ENCODE measurements at places on chromosomes 2 and 18.
A peak's percentile ranks its signal among the peaks of the same experiment; 100 is the strongest.

GRCh38 chr2:238487134-238487533 is 60.4 kb downstream of the ASB1 start:
- DNase-seq: no peak

DNA sequence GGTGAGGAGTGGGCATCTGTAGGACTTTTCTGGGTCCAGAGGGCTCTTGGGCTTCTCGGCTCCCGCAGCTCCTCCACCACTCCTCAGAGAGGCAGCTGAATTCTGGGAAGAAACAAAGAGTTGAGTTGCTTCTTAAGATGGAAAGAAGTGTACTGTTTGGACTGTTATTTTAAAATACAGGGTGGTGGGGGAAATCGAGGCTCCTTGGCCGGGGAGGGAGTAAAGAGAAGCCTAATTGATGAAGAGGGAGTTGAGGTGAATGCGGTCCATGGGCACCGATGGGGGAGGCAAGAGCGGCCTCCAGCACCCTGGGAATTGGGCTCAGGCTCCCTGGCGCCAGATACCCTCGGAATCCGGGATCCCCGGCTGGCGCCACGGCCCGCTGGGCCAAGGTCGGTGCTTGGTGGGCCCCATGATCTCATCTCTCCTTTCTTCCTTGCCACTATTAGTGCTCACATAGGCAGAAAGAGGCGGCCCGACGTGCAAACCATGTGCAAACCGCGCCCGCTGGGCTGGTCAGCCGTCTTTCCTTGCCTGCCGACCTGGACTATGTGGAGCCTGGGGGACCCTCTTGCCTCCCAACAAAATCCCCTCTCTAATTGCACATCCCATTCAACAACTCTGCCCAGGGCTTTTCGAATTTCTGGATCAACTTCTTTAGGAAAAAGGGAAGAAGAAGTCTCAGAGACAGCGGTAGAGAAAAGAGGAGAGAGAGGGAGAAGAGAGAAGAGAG is 604 bp upstream of the SIX3 start:
- no peak for DNase-seq

GRCh38 chr18:67179726-67180125 is 336.8 kb downstream of the DSEL start:
- DNase-seq: no peak

DNA sequence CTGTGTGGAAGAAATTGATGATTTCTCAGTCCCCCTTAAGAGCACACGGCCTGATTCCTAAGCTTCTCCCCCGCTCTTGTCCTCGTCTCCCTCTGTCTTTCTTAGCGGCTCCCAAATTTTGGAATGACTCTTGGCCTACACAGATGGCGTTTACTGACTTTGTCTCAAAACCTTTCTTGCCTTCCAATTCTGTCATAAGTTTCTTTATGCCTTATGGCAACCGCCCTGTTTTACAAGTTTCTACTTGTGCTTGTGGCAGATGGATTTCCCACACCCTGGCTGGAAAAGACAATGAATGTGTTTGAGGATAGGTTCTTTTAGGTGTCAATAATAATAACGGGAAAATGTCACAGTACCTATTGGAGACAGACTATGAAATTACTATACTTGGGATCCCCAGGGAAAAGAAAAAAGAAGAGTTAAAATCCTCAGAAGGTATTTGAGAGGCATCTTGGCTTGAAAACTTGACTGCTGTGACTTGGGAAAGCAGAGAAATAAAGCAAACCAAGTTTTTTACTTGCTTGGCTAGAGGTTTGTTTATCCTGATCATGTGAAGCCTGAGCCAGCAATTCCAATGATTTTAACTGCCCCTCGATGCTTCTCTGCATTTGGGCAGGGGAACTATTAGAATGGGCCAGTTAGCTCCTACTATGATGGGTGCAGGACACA is 276.4 kb downstream of the HRH4 start:
- DNase-seq: no peak

DNA sequence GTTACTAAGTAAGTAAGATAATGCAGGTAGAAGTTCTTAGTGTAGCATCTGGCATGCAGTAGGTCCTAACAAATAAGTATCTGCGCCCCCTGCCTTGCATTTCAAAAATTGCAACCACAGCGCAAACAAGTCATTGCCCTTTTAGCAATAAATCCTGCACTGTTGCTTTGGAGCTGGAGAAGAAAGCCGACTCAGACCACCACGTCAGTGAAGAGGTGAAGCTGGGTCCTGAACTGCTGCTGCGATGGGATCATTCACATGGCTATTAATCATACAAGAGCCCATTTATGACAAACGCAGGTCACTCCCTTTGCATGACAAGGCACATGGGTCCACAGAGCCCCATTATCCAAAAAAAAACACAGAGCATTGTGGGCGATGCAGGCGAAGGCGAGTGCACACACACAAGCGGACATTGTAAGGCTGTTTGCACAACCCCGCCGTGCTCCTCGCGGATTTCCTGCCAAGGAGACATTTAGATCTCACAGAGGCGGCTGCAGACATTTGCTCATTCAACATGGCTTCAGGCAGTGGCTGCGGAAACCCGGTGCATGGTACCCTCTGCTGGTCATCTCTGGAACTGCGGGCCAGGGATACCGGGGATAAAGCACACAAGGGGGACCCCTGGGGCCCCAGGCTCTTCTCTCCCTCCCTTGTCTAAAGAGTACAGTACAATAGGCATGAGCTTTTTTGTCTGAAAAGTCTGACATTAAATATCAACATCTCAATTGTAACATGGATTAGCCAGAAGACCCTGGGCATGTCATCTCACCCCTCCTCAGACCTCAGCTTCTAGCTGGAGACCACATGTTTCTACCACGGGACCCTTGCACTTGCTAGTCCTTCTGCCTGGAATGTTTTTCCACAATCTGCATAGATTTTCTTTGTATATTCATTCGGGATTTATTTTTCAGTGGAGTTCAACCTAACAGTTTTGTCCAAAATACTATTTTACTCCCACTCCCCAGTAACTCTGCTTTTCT is 56.7 kb downstream of the CYRIA start:
- peak; percentile 92 for DNase-seq

- DNase-seq: no peak
Observed at GRCh38 chr2:54063967-54064535, 51.4 kb upstream of the ACYP2 start.

Measured in activated CD4-positive, alpha-beta T cell treated with anti-CD3 and anti-CD28 coated beads for 48 hours (primary cell).